Activated T-cell treated with anti-CD3 and anti-CD28 coated beads, Interleukin-2, amount 50 U/mL, for 72 hours (primary cell): ENCODE measurements at places on chromosomes 4 and X.

- peak; percentile 95 for DNase-seq
Observed at GRCh38 chr4:1579901-1580691, 104.0 kb downstream of the FAM53A start.

GRCh38 chr4:136121426-136121825, 1410.9 kb downstream of the PCDH18 start:
- DNase-seq: no peak

- no peak for DNase-seq
Observed at GRCh38 chrX:108426262-108426661, 12.0 kb downstream of the COL4A6 start.

DNA sequence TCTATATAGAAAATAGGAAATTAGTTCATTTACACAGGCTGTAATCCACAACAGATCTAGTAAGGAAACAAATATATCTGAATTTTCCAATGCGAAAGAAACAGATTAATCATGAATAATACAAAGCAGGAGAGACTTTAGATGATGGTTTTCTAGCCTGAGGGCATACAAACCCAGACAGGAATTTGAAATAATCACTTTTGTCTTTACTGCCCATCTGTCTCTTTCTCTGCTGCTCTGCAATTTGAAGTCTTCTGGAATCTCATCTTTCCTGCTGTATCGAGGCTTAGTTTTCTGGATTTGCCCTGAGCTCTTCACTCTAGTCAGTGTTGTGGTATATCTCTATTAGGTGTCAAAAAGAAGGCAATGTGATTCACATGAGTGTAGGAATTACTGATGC, 711.8 kb upstream of the FAM241A start:
- no peak for DNase-seq

- DNase-seq: no peak
Observed at GRCh38 chrX:14641681-14642655, 112.6 kb downstream of the GLRA2 start.

DNA sequence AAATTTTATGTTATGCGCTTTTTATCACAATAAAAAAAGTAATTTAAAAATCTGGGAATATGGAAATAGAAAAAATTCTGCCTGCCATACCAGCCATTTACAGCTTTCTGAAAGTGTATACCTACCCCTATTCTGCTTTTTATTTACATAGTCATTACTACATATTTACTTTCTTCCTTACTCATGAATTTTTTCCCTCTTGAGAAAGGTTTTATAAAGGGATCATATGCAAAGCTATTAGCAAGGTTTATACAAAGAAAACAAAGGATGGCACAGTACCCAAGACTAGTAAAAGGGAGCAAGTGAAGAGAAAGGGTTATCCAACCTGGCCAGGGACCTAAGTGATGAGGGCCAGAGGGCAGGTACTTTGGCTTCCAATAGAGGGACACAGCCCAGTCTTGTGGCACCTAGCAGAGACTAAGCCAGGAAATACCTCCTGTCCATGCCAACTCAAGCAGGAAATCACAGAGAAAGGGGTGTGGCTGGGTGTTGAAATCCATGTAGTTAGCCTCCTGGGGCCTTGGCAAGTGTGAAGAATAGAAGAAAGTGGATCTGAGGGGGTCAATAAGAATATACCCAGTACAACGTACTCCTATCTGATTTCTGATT, 207.3 kb upstream of the VEGFC start:
- DNase-seq: no peak

GRCh38 chr4:112145790-112146501, 692 bp downstream of the FAM241A start:
- peak; percentile 75 for DNase-seq

GRCh38 chr4:158758142-158758541, 10.7 kb upstream of the FNIP2 start:
- DNase-seq: no peak

DNA sequence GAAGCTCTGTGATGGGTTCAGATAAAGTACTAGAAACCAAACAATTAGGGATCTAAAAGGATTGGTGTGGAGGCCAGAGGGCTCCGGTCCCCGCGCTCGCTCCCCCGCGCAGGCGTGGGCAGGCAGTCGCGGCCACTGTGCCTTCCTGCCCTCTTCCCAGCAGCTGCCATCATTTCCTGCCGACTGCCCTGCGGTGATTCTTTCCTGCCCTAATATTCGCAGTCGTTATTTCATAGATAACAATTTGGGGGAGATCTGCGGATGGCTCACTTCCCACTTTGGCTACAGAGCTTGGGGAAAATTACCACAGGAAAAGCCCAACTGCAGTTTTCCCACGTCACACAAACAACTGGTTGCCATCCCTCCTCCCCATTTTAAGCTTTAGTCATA, 2.2 kb downstream of the GRIA2 start:
- no peak for DNase-seq

GRCh38 chr4:142307857-142308256, 538.2 kb downstream of the INPP4B start:
- DNase-seq: no peak

GRCh38 chr4:7298619-7299009, 106.3 kb downstream of the SORCS2 start:
- no peak for DNase-seq

DNA sequence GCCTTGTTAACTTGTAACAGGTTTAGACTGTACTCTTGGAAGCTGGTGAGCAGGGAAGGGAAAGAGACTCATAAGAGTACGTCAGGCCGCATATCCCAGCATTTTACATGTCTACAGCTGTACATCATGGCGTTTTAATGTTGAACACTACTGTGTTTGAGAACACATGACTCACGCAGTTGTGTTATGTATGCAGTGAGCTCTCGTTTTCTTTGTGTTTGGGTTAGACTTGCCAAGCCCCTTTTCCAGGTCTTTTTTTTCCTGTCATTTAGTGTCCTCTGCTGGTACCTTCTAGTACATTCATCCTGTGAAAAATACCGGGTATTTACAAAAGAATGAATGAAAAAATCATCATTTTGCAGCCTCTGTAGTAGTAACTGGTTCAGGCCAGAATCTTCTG, 35.3 kb downstream of the SMS start:
- no peak for DNase-seq

DNA sequence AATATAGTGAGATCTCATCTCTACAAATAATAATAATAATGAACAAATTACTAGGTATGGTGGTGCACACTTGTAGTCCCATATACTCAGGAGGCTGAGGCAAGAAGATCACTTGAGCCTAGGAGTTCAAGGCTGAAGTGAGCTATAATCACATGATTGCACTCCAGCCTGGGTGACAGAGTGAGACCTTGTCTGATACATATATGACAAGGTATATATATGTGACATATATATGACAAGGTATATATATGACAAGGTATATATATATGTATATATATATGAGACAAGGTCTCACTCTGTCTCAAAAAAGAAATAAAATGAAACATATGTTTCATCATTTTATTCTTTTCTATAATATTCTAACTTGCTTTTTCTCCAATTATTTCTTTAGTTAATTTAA, 278.1 kb upstream of the TET2 start:
- DNase-seq: no peak

GRCh38 chr4:100674976-100675375, 157.2 kb upstream of the EMCN start:
- no peak for DNase-seq

GRCh38 chr4:158176108-158176507, 3.3 kb upstream of the GASK1B start:
- DNase-seq: no peak
